ENCODE measurements at places on chromosomes 4 and X. TPM values are rescaled to one million over a fixed set of nuclear protein-coding genes. Genes with fewer than 3 reads are reported as not detected.

GRCh38 chr4:176675810-176676209 is 116.9 kb downstream of the VEGFC start:
- no peak for DNase-seq

Gene ADAM29
- not detected for total RNA-seq

DNA sequence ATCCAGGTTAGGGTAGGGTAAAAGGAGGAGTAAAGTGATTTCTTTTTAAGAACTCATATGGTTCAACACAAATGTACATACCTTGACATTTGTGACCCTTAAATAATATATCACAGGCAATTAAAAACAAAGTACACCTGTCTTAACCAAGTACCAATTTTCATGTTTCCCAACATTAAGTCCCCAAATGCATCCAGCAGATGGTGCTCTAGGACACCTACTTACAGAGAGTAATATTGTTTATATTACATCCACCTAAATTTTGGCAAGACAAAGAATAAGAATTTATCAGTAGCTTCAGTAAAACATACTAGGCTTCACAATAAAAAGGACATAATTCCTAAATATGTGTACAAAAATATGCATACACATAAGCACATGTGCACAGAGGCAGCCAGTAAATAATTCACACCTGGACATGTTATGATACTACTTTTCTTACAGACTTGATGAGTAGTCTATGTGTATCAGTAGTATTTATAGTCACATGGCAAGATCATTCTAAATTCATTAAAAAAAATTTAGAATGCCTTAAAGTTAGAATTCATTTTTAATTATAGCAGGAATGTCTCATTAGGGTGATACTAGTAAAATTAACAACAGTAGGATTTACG is 219.7 kb downstream of the DCLK2 start:
- DNase-seq, result no peak

DNA sequence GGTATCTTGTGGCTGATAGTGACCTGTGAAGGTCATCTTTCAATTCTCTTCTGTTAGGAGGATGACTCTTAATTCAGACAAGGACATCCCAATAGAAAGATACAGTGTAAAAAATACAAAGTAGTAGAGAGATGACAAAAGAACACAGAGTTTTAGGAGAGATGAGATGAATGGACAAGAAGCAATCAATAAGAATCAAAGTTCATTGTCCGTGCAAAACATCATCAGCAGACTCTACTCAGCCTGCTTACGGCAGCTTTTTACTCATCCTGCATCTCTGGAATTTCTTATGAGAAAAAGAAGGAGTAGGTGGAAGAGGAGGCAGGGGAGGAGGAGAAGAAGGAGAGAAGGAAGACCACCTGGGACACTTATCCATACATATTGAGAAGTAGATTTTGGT is 2131.7 kb downstream of the ARAP2 start:
- no peak for DNase-seq

Gene SH3BGRL
- 74.4 TPM for total RNA-seq
